ENCODE measurements at places on chromosomes 12 and 14. TPM values are rescaled to one million over a fixed set of nuclear protein-coding genes. Genes with fewer than 3 reads are reported as not detected.
A peak's percentile ranks its signal among the peaks of the same experiment; 100 is the strongest.

GRCh38 chr12:66337381-66338010, 35.2 kb downstream of the HELB start:
- no peak for DNase-seq

GRCh38 chr12:69154585-69155363, 84.6 kb upstream of the CPSF6 start:
- peak; percentile 75 for DNase-seq

DNA sequence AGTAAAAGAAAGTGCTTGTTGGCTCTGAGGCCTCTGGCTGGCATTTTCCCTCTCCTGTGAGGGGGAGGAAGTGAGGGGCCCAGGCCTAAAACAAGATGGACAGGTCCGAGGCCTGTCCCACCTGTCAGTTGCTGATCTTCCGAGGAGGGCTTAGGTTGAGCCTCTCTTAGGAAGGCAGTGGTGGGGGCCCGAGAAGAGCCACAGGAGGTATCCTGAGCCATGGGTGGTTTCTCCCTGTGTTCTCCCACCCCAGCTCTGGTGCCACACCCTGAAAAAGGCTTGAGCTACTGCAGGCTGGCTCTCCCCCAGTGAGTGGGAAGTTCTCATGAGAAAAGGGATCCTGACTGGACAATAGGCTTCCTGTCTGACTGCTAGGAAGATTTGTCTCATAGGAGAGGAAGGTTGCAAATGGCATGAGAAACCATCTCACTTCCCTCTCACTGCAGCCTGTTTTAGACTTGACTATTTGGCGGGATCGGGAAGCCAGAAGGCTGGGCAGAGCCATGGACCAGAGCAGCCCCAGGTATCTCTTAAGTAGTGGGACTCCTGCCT, 72.1 kb upstream of the SRSF5 start:
- DNase-seq: no peak

NANOG gene
- not detected for total RNA-seq

ALDH2 gene
- total RNA-seq: 2.4 TPM

SAMD15 gene
- 0.27 TPM for total RNA-seq

BMP4 gene
- not detected for total RNA-seq

Measured in activated naive CD4-positive, alpha-beta T cell treated with anti-CD3 and anti-CD28 coated beads, Interleukin-2, amount 50 U/mL, for 72 hours (primary cell).